NCI-H187 treated with DMSO at 0.1 percent for 48 hours (cell line): ENCODE measurements at places on chromosomes 12 and 14.

- peak; percentile 91 for DNase-seq
Measured at GRCh38 chr12:31659087-31659942, at the start of gene ETFBKMT. TSS of gene ETFBKMT (plus strand) at chr12:31659688. CDS start at chr12:31661954, 2,266 bp downstream.

DNA sequence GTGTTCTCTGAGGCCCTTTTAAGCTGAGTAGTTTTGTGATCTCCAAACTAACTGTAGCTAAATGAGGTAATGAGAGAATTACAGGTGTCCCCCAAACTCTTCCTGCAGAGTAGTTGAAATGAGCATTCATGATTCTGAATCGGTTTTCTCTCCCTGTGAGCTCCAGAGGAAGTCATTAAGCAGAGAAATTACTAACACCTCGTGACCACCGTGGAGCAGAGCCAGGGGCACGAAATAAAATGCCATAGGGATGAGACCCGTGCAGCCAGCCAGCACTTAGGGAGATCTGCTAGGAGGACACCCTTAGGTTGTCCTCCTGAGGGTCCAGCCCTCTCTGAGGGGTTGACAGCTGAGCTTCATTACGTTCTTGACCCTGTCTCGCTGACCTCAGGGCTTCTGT is 79.5 kb downstream of the SLC25A47 start:
- DNase-seq = no peak

- no peak for DNase-seq
Measured at GRCh38 chr12:68823696-68824095, 15.7 kb downstream of the MDM2 start.

- DNase-seq = no peak
Measured at GRCh38 chr12:50599366-50600095, 94.7 kb downstream of the DIP2B start.

DNA sequence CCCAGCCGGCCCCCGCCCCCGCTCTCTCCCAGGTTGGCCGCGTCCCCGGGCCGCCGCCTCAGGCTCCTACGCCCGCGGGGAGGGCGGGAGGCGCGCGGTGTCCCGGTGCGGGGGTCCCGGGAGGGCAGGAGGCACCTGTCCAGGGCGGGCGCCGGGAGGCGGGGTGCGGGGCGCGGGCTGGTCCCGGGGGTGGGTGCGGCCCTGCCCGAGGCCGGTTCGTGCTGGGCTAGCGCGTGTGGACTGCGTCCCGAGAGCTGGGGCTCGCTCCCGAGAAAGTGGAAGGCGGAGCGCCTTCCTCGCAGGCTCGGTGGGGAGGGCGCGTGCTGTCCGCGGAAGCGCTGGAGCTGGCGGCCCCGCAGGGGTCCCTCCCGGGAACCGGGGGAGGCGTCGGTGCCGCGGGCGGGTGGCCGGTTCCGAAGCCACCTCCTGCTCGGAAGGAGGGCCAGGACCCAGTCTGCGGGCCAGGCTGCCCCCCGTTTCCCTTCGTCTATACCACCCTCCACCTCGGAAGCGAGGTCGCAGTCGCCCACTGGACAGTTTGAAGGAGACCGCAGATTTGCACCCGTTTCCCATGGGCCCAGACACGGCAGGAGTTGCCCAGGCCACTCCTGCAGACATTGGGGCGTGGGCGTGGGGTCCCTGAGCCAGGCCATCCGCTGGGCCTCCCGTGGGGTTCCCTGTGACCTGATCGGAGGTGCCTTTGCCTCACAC is 636 bp downstream of the ZFYVE21 start:
- DNase-seq = no peak

DNA sequence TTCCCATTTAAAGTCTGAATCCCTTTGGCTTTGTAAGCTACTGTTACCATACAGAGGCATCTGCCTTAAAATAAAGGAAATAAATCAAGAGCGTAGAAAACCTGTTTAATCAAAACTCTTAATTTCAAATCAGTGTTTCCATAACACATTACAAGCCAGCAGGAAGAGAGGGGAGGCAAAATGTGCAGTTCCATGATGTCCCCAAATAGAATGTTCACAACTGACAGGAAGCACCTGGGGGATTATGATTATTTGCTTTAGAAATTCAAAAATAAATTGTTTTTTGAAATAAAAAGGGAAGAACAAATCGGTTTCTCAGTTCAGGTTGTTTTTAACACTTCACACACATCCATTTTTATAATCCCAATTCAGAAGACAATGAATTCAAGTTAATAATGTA is 21.4 kb downstream of the SOCS2 start:
- DNase-seq = no peak

GRCh38 chr14:61130512-61131260 is 149.6 kb downstream of the SLC38A6 start:
- peak; percentile 37 for DNase-seq

DNA sequence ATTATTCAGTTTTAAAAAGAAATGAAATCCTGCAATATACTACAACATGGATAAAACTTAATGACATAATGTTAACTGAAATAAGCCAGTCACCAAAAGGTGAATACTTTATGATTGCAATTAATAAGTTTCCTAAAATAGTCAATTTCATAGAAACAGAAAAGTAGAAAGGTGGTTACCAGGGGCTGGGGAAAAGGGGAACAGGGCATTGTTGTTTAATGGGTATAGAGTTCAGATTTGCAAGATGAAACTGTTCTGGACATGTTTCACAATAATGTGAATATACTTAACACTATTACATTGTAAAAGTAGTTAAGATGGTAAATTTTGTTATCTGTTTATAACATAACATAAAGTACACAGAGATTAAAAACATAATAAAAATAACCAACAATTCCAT is 550.9 kb downstream of the CCER1 start:
- no peak for DNase-seq

DNA sequence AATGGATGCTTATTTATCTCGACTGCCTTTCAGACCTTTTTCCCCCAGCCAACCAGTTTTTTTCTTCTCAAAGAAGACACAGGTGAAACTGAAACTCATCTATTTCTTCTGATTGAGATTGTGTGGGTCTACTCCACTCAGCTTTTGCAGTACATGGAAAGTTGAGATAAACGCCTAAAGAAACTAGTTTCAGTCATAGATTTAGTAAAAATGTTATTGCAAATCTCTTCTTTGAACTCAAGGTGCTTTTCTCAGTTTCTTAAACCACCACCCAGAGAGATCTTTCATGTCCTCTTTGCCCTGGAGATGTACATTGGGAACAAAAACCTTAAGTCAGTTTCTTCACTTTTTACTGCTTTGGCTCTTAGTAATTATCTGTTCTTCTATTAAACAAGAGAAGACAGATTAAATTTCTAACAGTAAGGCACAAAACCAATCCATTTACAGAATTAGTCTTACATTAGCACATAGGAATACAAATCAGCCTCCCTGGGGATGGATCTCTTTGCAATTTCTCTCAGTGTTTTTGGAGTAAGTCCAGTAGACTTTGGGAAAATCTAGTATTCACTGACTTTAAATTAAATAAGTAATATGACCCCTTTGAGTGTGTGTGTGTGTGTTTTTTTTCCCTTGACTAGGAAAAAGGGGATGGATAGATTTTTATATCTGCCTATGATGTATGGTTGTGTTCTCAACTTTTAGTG is 11.6 kb downstream of the FBXW8 start:
- DNase-seq = no peak

DNA sequence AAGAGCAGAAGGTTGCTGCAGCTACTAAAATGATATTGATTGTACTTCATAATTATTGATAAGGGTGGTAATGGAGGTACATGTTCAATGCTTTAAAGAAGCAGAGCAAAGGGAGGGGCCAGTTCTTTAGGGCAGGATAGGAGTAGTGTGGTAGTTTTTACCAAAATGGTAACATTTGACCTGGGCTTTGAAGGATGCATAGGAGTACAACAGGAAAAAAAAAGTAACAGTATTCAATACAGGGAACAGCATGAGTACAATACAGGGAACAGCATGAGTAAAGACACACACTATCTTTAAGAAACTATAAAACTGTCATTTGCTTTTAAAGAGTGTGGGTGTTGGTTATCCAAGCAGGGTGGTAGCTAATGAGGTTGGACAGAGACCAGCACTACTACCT is 215.0 kb upstream of the CRY1 start:
- no peak for DNase-seq

DNA sequence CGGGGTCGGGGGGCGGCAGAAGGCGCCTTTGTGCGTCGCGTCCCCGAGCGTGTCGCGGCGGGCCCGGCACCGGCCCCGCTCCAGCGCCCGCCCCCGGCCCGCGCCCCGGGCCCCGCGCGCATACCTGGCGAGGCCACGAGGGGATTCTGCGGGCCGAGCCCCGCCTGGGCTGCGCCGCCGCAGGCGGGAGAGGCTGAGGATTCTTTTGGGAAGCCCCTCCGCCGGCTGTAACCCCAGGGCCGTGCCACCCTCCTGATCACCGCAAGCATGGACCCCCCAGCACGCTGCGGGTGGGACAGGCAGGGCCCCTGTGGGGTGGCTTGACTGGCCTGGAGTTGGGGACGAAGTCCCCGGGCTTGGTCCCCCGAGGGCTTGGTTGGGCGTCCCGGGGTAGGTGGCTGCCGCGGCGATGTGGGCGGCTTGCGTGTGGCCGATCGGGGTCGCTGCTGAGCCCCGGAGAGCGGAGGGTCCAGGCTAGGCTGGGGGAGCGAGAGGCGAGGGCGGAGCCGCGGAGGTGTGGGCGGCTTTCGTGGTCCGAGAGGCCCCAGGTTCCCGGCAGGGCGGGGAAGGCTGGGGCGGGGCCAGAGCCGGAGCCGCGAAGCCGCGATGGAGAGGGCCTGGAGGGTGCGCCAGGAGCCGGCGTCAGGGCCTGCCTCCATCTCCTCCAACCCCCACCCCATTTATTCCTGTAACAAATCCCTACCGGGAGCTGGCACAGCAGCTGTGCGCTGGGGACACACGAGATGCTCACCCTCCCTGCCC is 28.4 kb upstream of the GPR132 start:
- no peak for DNase-seq

- no peak for DNase-seq
Measured at GRCh38 chr12:30447061-30447750, 248.5 kb downstream of the IPO8 start.

GRCh38 chr12:56071648-56072047 is 8.3 kb upstream of the ERBB3 start:
- DNase-seq = no peak

- no peak for DNase-seq
Measured at GRCh38 chr12:21546716-21547115, 20.6 kb downstream of the SPX start.

DNA sequence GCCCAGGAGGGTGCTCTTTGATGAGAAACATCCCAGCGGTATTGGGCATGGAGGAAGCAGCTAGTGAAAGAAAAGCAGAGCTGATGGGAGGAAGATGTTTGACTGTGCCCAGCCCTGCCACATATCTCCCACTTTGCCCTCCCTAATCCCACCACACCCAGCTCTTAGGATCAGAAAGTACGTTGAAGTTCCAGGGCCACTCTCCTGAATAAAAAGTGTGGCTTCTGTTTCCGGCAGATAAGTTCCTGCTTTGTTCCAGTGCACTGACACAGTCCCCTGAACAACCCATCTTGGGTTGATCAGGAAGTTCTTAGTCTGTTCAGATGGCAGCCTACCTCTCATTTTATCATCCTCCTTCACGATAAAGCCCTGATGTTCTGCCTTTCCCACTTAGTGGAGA is 16.5 kb downstream of the TPCN1 start:
- no peak for DNase-seq

- DNase-seq = no peak
Measured at GRCh38 chr12:29616664-29617406, 119.3 kb upstream of the OVCH1 start.

DNA sequence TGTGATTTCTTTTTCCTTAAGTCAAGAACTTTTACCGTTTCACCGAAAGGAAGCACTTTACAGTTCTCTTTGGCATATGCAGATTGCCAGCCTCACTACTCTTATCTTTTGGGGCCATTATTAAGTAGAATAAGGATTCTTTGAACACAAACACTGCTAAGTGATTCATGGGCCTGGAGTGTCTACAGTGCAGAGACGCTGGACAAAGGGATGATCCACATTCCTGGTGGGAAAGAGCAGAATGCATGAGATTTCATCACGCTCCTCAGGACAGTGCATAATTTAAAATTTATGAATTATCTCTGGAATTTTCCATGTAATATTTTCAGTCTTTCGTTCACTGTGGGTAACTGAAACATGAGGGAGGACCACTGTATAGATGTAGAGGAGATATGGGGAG is 90.2 kb downstream of the TTLL5 start:
- DNase-seq = no peak
